ENCODE measurements at places on chromosomes 1 and 21.

GRCh38 chr1:196400478-196401451 is 207.5 kb downstream of the KCNT2 start:
- no peak for DNase-seq

GRCh38 chr21:27371115-27371974 is 404.5 kb upstream of the ADAMTS5 start:
- DNase-seq = no peak

GRCh38 chr1:91912266-91912665 is 26.3 kb upstream of the TGFBR3 start:
- no peak for DNase-seq

GRCh38 chr1:66393586-66394287 is 140.2 kb upstream of the SGIP1 start:
- no peak for DNase-seq

DNA sequence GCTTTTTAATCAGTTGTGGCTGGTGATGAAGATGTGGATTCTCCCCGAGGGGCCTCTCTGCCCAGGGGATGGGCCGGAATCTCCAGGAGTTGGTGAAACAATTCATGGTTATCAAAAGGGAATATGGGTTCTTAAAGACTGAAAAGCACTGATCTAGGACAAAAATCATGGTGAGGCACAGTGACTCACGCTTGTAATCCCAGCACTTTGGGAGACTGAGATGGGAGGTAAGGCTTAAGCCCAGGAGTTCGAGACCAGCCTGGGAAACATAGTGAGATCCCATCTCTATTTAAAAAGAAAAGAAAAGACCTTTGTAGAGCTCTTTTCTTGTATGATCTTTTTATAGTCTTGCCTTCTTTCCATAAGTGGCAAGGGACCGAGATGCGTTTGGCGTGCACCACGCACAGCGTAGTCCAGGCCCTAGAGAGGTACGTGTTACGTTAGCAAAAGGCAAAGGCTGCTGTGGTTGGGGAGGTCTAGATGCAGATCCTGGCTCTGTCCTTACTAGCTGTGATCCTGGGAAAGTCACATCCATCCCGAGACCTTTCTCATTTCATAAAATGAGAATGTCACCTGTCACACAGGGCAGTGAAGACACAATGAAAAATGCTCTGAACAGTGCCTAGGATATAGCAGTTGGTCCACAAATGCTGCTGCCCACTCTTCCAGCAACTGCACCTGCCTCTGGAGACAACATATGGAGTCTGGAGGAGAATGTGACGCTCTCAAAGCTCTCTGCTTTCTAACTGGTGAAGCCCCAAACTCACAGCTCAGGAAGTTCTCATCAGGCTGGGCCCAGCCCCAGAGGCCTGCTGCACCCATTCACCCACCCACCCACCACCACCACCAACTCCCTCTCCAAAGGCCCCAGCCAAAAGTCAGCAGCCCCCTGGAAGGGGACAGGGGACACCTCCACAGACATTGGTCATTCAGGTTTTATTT is 54.8 kb downstream of the KIF21B start:
- DNase-seq = no peak

DNA sequence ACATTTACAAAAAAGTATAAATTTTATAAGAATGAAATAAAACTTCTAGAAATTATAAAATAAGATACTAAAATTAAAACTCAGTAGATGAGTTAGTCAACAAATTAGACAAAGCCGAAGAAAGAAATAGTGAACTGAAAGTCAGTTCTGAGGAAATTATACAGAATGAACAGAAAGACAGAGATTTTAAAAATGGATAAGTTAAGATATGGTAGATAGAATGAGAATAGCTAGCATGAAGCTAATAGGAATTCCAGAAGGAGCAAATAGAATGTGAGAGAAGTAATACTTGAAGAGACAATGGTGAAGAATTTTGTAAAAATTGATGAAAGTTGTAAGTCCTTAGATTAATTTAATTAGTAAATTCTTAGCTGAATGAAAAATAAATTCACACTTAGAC is 430.4 kb upstream of the RUNX1 start:
- no peak for DNase-seq

GRCh38 chr1:155864393-155864792 is 5.0 kb downstream of the SYT11 start:
- no peak for DNase-seq

DNA sequence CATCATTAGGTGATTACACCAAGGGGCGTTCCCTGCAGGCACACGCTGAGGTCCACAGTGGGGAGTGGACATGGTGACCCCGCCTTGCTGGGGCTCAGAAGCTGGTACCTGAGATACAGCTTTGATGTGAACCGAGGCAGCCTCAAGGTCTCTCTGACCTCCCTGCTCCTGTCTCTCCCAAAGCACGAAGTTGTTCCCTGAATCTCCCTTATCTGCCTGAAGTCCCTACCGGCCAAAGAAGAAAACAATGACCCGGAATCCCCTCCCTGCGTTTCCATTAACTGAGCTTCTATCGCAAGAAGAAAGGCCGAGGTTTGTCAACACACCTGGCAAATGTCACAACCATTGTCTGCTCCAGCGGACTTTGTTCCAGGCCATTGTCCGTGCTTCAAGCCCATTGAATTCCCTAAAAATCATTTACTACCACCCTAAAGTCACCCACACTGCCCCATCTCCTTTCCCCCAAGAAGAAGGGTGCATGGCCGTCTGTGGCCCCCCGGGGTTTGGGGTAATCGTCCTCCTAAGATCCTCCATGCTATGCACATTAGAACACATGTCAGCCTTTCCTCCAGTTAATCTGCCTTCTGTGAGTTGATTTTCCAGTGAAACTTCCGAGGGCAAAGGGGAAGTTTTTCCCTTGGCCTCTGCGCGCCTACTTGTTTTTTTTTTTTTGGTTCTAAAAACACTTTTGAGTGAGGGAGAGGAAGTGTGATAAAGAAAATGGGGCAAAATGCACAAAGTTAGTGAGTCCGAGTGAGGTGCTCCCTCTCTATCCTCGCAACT is 48.1 kb upstream of the COL18A1 start:
- DNase-seq = no peak

DNA sequence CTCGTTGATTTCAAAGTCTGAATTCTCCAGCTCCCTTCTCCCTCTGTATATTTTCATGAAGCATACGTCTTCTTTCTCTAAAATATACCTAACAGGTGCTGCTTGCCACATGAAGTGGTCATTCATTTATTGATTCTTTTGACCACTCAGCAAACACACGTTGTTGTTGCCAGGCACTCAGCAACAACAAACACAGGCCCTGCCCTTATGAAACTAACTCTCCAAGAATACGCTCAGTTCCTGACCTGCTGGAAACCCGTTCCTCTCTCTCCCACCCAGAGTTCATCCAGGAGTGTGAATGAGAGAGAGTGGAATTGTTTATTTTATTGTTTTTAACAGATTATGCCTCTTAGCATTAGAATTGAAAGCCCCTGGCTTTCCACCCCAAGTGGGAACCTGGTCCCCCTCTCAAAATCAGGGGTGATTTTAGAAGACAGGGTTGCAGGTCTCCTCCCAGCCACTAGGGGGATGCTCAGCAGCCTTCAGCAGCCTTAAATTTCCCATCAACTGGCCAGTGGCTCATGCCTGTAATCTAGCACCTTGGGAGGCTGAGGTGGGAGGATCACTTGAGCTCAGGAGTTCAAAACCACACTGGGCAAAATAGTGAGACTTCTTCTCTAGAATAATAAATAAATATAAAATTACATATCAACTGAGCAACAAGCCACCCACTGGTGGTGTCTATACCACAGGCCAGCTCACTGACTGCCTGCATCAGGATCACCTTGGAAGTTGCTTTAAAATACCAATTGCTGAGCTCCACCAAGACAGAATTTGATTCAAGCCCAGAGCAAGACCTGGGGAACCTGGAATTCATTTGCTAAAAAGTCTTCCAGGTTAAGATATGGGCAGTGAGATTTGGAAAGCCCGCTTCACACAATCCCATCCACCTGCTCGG is 181.0 kb upstream of the KLHDC7A start:
- no peak for DNase-seq

DNA sequence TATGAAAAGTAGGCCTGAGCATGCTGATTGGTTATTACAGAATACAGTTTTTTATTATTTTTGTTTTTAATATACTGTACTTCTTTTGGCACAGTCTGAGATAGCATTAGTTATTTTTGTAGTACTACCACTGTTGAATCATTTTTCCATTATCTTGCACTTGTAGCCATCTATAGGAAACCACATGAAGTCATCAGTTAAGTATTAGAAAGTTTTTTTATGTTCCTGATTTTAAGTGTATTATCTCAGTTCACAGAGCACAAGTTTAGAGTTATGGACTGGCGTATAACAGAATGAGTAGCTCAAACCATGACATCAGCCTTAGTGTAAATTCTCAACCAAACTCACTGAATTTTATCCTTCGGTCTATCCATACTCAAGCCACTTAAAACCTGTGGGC is 22.8 kb downstream of the DHX9 start:
- DNase-seq = no peak

GRCh38 chr21:45353200-45353599 is 51.8 kb upstream of the COL18A1 start:
- DNase-seq = no peak

DNA sequence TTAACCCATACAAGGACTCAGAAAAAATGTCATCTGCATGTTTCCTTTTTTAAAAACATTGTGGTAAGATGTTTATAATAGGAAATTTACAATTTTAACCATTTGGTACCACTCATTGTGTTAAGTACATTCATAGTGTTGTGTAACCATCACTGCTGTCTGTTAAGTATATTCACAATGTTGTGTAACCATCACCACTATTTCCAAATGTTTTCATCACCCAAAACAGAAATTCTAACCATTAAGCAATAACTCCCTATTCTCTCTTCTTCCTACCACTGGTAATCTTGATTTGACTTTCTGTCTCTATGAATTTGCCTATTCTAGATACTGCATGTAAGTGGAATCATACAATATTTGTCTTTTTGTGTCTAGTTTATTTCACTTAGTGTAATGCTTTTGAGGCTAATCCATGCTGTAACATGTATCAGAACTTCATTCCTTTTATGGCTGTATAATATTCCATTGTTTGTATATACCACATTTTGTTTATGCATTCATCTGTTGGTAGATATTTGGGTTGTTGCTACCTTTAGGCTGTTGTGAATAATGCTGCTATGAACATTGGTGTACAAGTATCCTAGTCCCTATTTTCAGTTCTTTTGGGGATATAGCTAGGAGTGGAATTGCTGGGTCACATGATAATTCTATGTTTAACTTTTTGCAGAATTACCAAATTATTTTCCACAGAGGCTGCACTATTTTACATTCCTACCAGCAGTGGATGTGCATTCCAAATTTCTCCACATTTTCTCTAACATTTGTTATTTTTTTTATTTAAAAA is 14.1 kb downstream of the HIPK1 start:
- no peak for DNase-seq

DNA sequence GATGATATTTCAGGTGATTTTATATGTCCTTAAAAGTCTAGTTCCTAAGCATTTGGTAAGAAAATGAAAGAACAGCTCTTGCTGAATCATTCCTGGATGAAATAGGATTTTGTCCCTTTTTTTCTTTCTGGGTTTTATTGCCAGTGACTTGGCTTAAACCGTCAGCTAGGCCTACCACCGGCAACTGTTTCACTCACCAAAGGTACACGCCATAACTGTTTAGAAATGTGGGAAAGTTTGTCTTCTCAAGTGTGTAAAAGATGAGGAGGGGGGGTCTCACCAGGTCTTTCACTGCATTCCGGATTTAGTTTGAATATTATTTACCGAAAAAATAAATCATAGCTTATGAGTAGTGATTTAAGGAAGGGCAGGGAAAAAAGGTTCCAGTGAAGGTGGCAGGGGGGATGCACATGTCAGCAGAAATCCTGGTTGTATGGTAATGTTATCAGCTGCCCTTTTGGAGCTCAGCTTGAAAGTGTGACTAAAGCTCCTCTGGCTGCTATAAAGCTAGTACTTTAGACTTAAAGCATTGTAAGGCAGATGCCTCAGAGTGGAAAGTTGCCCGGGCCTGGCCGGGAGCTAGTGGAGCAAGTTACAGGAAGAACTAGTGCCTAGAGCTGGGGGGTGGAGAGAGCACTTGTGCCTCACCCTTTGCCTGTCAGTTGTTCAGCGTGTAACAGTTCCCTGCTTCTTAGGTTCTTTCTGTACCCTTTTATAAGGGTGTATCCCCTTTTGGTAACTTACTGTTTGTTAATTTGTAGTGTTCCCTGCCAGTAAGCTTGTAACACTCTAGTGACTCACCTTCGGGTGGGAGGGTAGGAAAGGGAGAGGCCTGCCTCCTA is 3.1 kb downstream of the ATP1A1 start:
- DNase-seq = no peak

DNA sequence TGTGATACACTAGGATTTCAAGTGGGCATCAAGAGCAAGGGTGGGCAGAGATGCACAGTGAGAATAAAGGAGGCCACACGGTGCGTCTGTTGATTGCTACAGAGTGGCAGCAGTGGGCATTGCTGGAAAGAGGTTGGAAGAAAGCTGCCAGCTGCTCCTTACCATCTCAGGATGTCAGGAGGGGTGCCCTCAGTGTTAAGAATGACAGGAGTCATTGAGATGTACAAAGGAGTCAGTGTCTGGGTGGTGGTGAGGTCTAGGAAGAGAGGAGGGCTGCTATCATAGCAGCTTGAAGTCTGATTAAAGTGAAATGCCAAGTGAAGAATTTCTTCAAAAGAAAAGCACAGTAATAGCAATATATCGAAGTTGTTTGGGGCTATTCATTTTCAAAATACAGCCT is 992.7 kb downstream of the TTLL7 start:
- no peak for DNase-seq

DNA sequence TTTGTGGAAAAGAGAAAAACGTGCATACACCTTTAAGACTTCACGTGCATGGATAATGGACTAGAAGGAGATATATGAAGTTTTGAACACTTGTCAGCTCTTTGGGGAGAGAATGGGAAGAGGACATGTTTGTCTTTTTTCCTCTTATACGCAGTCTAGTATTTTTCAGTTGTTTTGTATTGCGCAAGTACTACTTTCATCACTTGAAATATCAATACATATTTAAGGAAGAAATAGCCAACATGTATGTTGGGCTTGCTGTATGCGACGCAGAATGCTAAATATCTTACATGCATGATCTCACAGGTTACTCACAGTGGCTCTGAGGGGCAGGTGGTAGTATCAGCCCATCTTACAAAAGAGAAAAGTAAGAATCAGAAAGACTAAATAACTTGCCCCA is 176.5 kb upstream of the RUNX1 start:
- DNase-seq = no peak
